ENCODE measurements at places on chromosomes 5 and 9.

- no peak for DNase-seq
Measured at GRCh38 chr5:133348406-133348805, 263.9 kb downstream of the FSTL4 start.

GRCh38 chr9:27365707-27366376, 68.9 kb upstream of the EQTN start:
- DNase-seq = peak; percentile 43

GRCh38 chr9:129182122-129182521, 4.1 kb upstream of the IER5L start:
- DNase-seq = no peak

GRCh38 chr5:141867651-141868050, 10.6 kb downstream of the PCDH1 start:
- no peak for DNase-seq

DNA sequence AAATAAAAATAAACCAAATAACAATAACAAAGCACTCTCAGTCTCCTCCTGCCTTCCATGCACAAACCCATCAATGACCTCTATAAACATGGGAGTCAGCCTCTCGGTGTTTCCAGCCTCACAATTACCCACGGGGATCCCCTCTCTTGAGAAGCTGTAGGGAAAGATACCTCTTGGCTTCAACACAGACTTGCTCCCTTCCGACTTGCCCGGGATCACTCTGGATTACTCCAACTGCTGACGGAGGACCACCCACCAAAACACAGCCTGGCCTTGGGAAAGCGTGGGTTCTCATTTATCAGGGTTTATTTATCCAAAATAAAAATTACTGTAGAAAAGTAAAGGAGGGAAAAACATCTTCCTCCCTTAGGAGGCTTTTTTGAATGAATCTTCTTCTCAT, 11.5 kb upstream of the NKX2-5 start:
- no peak for DNase-seq

GRCh38 chr5:135437796-135438560, 9.2 kb downstream of the DCANP1 start:
- DNase-seq = peak; percentile 95

DNA sequence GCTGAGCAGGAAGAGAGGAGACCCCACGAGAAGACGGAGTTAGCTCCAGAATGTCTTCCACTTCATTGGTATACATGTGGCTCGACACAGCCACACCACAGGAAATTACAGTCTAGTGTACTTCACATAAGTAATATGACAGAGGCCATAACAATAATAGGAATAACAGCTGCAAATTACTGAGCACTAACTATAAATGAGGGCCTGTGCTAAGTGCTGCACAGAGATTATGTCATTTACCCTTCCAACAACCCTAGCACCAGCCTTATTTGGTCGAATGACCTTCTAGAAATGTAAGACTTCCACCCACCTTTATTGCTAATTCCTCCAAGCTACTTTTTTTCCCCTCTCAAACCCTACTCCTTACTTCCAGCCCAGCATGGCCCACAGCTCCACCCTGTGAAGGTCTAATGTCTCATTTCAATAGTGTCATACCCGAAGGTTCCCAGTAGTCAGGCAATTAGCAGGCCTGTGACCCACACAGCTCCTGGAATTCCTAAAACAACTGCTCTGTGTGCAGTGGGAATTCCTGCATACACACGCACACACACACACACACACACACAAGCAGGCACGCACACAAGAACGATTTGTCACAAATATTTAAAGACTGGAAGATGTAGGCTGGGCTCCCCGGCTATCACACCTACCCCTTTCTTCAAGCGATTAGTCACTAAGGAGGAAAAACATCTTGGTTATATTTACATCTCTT, 134.5 kb downstream of the FRMD3 start:
- DNase-seq = peak; percentile 42

- DNase-seq = no peak
Measured at GRCh38 chr5:59238126-59238902, 655.2 kb downstream of the PDE4D start.

- DNase-seq = peak; percentile 56
Measured at GRCh38 chr5:4700069-4700468, 440.1 kb upstream of the ADAMTS16 start.

DNA sequence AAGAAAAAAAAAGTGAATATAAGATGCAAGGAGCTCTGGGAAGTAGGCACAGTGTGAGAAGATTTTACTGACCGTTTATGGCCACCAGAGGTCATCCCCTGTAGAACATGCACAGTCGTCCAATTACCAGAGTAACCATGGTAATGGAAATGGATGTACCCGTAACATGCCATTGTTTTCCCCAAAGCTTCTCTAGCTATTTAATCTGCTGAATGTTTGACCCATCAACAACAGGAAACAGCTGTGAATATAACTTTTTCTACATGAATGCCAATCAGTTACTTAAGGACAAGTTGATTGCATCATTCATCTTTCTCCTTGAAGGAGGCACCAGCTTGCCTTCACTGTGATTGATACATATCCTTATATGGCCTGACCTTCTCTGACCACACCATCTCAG, 1967.0 kb upstream of the CDH9 start:
- DNase-seq = no peak

DNA sequence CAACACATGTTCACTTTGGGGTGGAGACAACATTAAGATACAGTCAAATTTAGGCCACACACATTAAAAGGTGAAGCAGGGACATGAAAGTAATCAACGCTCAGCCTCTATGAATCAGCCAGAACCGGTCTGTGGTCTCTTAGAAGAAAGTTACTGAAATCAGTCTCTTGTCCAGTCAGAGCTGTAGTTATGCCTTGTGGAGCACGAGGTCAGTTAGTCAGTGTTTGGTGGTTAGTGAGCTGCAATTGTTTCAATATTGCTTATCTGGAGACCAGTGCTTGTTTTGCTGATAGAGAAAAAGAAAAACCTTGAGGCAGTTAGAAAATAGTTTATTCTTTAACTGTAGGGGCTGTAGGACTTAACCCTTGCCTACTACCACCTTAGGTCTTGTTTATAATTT, 157.8 kb upstream of the RASEF start:
- DNase-seq = peak; percentile 11

GRCh38 chr5:108620516-108620915, 127.2 kb upstream of the FER start:
- DNase-seq = no peak

GRCh38 chr9:73411494-73411893, 259.8 kb downstream of the ANXA1 start:
- DNase-seq = no peak

DNA sequence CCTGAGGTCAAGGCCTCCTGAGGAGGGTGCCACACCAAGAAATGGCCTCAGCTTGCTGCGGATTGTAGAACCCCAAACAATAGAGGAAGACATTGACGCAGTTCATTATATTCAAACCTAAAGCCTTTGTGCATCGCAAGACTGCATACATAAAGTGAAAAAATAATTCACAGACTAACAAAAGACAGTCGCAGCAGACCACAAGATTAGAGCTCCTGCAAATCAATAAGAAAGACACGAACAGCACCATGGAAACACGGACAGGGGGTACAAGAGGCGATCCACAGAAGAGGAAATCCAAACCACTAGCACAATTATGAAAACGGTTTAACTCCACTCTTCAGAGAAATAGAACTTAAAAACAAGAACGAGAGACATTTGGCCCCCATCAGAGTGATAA, 10.0 kb upstream of the TCOF1 start:
- DNase-seq = no peak

DNA sequence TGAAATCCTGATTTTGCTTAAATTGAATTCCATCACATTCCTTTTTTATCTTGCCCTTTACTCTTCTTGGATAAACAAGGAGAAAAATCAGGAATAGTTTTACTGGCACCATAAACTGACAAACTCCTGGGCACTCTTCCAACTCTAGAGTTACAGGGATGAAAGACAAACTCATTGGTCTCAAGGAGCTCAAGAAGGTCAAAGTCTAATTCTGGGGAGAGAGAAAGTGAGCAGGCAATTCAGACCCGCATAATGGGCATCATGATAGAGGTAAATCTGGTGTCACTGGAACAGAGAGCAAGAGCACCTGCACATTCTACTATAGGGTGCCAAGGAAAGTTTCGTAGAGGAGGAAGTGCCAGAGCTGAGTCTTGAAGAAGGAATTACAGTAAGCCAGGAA, 64.8 kb downstream of the GRIN3A start:
- no peak for DNase-seq

DNA sequence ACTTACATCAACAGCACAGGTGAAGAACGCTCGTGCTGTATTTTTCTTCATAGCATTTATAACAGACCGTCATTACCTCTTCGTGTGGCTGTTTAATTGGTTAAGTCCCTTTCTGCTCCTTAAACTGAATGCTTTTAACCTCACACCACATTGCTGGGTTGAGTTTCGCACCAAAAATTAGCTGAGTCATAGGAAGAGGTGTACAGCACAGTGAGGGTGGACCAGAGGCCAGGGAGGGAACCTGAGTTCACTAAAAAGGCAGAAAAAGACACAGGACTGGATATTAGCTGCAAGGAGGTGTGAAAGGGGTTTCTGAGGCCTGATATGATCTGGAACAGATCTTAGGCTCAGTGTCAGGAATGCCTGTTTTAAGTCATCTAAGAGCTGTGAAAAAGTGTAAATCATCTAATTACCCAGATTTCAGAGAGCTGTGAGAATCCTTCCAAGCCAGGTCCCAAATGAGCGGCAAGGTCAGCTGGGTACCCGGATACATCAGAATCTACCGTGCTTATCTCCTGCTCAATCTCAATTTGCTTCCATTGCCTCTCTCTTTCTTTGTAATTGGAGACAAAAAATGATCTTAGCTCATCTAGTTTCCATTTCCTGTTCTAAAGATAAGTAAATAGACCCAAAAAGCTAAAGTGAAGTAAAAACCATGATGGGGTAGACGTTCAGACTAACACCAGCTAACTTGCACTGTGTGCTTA, 7.1 kb upstream of the CFAP90 start:
- no peak for DNase-seq

DNA sequence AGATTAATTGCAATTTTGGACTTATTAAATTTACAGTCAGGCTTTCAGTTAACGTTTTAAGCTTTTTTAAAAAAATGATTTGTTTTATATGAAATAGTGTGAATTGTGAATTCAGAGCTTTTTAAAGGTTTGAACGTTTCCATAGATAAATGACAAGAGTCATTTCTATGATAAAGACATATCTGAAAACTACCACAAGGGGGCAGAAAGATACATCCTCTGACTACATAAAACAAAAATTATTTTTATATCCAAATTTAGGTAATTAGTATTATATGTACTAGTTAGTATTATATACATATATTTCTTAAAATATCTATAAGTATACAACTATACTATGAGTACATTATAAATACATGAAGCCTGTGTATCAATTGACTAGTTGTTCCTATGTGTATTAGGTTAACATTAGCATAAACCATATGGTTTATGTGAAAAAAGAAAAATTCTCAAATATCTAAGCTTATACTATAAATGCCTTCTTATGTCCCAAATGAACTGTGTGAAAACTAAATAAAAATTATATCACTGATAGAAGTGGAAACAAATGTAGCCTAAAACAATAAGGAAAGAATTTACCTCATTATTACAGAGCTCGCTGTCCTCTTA, 155.2 kb downstream of the MEF2C start:
- no peak for DNase-seq

DNA sequence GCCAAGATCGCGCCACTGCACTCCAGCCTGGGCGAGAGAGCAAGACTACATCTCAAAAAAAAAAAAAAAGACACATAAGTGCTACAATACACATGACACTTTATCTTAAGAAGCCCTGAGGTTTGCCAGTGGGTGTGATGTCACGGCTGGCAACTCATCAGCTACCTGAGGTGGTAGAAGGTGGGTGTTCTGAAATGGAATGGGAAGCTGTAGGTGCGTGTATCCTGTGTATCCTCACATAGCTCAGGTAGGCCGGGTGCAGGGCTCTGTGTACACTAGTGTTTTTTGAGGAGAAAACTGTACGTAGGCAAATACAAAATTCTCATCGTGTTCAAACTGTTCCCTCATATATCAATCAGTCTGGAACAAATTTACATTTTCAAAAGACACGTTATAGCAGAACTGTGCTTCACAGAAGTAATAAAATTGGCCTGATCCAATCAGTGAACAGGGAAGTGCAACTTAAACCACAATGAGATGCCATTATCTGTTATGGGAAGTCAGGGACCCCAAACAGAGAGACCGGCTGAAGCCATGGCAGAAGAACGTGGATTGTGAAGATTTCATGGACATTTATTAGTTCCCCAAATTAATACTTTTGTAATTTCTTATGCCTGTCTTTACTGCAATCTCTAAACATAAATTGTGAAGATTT, 10.4 kb downstream of the BICD2 start:
- no peak for DNase-seq

DNA sequence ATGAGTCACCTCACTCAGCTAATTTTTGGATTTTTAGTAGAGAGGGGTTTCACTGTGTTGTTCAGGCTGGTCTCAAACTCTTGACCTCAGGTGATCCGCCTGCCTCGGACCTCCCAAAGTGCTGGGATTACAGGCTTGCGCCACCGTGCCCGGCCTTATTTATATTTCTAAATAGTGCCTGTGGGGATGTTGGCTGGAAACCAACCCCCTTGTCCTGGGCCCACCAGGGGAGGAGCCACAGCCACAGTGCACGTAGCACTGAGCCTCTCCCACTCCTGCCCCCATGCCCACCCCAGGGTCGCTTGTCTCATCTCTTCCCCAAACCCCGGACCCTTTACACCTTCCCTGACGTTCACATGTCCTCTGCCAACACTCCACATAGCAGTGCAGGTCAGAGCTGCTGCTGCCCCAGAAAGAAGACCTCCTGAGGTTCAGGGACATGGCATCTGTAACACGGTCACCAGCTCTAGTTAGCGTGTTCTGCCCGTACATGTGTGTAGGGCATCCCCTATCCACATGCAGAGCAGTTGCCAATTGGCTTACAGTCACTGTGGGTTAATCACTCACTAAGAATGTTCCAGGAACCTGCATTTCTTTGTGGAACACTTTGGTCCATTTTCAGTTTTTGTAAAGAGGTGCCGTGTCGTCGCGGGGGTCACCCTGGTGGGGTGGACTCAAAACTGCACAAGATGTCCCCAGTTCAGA, 10.2 kb upstream of the MRPS2 start:
- DNase-seq = no peak

DNA sequence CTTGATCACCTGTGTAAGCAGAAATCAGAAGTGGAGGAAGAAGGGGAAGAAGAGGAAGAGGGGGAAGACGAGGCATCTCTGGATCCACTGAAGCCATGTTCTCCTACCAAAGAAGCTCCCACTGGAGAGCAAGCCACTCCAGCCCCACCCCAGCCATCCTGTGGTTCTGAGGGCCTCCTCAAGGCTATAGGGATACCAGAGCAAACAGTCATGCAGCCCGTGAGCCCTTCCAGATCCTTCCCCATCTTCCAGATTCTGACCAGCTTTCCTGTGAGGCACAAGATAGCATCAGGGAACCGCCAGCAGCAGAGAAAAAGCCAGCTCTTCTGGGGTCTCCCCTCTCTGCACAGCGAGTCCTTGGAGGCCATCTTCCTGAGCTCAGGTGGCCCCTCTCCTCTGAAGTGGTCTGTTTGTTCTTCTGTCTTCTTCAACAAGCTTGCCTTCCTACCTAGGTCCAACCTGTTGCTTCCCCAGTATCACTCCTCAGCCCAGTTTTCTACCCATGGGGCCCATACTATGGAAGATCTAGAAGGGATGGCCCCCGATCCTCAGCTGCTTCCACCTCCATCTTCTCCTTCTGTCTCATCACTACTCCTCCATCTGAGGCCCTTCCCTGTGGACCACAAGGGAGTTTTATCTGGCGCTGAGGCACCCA, 29.4 kb downstream of the VCP start:
- no peak for DNase-seq
